ENCODE measurements at places on chromosomes 16 and 17.

DNA sequence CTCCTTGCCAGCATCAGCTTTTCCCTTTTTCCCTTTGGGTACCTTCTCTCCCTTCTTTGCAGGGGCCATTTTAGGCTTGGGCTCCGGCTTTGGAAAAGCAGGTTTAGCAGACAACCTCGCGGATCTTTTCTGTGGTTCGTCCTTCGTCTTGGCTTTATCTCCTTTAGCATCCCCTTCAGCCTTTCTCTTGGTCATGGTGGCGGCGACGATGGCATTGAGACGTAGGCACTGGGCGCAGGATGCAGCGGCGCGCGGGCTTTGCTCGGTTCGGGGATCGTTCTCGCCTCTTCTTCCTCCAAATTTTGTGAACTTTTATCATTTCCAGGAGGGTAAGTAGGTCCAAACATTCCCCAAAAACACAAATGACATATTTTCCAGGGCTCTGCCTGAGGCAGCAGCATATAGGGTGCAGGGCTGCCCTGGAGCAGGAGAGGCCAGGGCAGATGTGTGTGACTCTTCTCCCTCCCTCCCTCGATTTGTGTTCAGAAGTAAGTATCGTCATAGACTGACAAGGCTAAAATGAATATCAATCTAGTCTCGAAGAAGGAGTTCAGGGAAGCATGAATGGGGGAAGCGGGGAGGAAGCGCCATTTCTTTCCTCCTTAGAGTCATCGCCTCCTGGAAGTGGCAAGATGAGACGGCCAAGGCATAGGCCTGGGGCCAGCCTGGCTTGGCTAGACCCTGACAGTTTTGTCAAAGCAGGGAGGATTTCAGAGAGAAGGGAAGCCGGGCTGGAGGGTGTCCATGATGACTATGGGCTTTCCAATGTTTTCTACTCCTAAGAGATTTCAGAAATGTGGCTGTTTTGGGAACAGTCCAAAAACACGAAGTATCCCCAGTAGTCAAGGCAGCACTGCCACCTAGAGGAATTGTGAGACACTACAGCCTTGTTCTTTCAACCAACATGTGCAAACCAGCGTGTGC lies 13.2 kb downstream of the CHCT1 start:
- DNase-seq: peak; percentile 43

- DNase-seq: no peak
Observed at GRCh38 chr16:65869261-65869660, 497.2 kb upstream of the CDH5 start.

DNA sequence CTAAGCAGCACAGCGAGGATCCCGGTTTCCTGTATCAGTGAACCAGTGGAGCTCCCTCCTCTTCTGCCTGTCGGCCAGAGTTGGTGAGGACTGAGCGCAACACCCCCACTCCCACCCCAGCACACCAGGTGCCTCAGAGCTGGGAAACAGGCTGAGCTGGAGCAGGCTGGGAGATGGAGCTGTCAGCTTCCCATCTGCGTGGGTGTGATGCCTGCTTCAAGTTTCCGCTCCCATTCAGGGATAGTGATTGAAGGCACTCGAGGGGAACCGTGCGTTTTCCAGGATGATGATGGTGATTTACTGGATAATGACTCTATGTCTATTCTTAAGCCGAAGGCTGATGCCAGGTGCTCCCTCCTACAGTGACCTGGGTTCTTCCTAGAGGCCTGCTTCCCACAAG lies 144.5 kb downstream of the TMEM132E start:
- DNase-seq: no peak

- DNase-seq: no peak
Observed at GRCh38 chr17:53722407-53722806, 100.3 kb upstream of the KIF2B start.
